ENCODE measurements at places on chromosomes 1 and 21.

DNA sequence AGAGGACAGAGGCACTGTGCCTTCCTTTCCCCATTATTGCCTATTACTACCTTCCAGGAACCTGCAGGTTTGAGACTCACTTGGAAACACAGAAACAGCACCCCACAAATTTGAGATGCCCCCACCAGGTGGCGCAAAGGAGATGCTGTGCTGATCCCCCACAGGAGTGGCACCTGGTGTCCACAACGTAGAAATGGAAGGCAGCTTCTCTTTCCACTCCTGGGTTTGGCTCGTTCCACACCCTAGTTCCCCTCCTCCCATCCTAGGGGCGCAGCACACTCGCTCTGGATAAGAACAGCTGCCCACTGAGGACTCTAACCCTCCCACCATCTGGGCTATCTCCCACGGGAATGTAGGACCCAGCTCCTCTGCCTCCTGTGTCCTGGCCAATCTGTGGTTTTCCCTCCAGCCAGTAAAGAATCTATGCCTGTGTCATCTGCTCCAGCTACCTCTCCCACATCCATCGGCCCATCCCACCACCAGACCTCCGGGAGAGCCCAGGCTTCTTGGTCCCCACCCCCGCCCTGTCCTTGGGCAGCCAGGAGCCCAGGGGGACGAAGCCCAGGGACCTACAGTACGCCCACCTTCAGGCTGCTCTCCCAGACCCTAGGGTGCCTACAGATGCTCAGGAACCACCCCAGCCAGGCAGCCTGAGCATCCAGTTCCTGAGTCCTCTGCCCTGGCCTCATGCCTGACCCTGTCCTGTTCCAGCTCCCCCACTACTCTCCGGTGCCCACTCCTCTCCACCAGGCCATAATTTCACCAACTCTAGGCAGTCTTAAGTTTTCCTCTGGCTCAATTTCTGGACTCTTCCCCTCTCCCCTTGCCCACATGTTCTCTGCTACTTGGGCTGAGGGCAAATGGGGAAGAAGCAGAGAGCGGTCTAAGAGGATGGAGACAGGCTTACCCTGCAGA is 549 bp downstream of the THBS3 start:
- DNase-seq: peak; percentile 84

GRCh38 chr1:112454316-112454715 is 54.4 kb upstream of the WNT2B start:
- DNase-seq: no peak

GRCh38 chr1:95983831-95984230 is 737.8 kb upstream of the PTBP2 start:
- no peak for DNase-seq

DNA sequence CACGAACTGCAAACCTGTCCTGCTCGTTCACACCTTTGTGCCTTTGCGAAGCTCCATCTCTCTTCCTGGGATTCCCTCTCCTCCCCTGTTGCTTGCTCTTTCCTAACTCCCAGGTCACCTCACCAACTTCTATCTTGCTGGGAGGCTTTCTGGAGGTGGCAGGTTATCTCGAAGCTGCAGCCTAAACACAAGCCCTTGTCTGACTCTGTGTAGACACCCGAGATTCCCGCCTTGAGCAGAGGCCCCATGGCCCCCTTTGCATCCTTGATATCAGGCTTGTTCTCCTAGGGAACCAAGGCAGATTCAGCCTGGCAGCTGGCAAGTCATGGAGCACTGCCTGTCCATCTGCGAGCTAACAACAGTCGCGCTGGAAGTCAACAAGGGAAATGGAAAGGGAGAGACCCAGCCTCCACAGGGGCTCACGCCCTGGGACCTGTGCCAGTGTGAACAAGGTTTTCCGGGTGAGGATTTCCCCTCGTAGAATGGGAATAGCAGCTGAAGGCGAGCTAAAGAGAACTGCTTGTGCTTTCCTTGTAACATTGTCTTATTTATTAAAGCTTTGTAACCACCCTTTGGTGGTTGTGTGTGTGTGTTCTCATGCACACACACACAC is 109.5 kb upstream of the JUN start:
- no peak for DNase-seq

- no peak for DNase-seq
Observed at GRCh38 chr1:101194746-101195145, 42.1 kb upstream of the S1PR1 start.

GRCh38 chr1:28208818-28209441 is 23.9 kb downstream of the DNAJC8 start:
- DNase-seq: peak; percentile 39

DNA sequence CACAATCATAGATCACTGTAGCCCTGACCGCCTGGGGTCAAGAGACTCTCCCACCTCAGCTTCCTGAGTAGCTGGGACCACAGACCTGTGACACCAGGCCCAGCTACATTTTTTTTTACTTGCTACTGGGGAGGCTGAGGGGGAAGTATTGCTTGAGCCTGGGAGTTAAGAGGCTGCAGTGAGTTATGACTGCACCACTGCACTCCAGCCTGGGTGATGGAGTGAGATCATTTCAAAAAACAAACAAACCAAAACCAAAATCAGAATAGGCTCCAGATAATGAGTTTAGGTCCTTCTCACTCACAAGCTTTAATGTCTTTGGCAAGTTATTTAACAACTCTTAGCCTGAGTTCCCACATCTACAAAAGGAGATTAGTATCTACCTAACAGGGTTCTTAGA is 22.8 kb downstream of the WDR26 start:
- no peak for DNase-seq

DNA sequence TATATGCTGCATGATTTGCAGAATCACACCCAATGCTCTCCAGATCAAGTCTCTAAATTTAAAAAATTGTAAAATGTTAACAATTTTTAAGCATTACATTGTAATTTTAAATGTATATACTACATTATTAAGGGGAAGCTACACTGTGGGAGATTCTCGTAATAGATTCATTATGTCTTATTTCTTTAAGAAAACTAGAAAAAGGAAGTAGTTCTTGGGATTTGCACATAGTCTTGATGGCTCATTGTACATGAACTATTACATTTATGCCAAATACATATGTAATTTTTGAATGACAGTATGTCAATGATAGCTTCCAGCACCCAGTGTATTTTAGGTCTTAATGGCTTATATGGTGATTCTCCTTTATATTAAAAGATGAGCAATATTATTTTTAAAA is 250.3 kb downstream of the PTPRC start:
- DNase-seq: no peak

DNA sequence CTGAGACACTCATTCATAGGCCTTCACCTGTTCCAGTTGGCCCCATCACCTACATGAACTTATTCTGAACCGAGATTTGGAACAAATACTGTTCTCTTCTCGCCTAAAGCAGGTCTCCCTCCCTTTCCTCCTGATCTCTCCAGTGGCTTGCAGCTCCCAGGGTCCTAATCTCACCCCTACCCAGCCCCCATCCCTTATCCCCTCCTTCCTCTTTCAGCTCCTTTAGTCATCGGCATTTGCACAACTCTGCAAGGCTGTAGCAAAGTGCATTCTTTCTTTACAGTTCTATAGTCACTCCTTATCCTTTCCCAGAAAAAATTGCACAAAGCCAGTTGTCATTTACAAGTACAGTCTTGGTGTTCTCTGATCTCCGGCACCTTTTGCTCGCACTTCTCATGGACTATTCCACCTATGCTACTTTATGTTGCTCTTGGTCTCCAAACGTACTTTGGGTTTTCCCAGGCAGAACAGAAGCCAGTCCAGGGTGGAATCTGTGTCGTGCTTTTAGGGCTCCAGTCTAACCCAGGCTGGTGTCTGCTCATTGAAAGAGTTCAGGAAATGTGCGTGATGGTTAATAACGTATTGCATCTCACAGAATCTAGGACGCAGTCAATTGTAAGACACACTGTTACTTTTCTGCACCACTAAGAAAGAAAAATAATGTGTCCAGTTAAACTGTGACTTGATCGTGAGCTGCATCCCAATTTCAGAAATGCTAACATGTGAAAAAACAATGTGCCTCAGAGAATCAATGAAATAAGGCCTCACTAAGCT is 965 bp downstream of the ABCA4 start:
- DNase-seq: no peak

- DNase-seq: no peak
Observed at GRCh38 chr1:39159224-39160036, 45.1 kb upstream of the MACF1 start.

Data from NCI-H1105 treated with DMSO at 0.1 percent for 48 hours (cell line).